ENCODE measurements at places on chromosomes 2 and 18.

DNA sequence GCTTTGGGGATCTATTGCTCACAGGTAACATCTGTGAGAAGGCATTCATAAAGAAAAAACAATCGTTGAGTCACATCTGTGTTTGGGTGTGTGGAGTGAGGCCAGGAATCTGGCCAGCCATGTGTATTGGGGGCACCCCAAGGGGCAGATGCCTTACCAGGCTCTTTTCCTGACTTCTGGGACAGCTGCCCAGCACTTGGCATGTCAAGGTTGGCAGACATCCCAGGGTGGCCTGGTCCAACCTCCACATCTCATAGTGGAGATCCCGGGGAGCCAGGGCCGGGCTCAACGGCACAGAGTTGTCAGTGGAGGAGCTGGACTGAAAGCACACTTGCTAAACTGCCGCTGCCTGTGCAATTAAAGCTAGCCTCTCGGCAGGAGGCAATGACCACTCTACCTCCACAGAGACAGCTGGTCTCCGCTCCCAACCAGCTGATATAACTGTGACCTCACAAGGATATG, 75.3 kb upstream of the MGAT4A start:
- DNase-seq: no peak

- no peak for DNase-seq
These were observed 3.8 kb downstream of the GALNT14 start for GRCh38 chr2:31134480-31134879.

DNA sequence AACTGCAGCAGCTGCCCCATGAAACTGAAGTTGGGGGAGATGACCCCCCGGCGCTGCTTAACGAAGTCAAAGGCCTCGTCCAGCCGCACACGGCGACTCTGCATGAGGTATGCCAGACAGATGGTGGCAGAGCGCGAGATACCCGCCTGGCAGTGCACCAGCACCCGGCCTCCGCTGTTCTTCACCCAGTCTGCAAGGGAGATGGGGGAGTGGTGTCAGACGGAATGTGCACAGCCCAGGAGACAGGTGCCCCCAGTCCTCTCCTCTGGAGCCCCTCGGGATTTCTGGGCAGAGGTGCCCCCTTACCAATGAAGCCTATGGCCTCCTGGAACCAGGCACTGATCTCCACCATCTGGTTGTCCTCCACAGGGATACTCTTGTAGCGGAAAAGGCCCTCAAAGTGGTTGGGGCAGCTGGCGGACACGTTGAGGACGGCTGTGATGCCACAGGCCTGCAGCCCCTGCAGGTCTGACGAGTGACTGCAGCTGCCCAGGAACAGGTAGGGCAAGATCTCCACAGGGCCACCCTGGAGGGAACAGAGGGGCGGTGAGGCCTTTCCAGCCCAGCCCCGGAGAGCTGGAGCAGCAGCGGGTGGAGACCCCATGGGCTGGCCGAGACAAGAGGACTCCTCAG, 1.3 kb downstream of the DUSP2 start:
- no peak for DNase-seq

- DNase-seq: no peak
These were observed 132.2 kb downstream of the TDRD15 start for GRCh38 chr2:21256006-21256405.

DNA sequence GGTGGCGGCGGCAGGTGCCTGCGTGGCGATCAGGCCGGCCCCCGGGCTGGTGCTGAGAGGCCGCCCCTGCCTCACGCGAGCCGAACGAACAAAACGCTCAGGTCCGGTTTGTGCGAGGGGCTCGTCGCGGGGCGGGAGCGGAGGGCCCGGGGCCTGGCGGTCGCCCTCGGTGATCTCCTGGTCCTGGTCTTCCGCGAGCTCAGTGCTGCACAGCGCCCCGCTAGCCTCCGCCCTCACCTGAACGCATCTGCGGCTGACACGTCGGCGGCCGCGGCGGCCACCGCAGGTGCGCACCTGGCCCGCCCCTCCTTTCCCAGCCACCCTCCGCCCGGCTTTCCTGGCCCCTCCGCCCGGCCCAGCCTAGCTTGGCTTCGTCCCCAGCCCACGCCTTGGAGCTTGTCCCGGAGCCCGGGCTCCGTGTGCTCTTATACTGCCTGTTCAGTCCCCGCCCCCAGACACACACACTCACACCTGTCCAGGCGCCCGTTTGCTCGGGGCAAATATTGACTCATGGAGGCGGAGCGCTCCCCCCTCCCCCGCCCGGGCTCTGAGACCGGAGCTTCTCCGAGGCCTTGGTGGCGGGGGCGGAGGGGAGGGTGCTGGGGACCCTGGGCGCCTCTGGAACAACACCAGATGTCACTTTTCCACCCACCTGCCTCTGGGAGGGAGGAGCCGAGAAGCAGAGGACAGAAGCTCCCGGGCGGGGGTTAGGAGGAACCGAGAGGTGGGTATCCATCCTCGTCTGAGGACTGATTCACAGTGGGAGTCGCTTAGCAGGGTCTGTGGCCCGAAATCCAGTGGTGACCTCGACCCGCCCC, 8.6 kb upstream of the CRYBA2 start:
- peak; percentile 50 for DNase-seq

- DNase-seq: no peak
These were observed 380.3 kb downstream of the NYAP2 start for GRCh38 chr2:225779829-225780228.

DNA sequence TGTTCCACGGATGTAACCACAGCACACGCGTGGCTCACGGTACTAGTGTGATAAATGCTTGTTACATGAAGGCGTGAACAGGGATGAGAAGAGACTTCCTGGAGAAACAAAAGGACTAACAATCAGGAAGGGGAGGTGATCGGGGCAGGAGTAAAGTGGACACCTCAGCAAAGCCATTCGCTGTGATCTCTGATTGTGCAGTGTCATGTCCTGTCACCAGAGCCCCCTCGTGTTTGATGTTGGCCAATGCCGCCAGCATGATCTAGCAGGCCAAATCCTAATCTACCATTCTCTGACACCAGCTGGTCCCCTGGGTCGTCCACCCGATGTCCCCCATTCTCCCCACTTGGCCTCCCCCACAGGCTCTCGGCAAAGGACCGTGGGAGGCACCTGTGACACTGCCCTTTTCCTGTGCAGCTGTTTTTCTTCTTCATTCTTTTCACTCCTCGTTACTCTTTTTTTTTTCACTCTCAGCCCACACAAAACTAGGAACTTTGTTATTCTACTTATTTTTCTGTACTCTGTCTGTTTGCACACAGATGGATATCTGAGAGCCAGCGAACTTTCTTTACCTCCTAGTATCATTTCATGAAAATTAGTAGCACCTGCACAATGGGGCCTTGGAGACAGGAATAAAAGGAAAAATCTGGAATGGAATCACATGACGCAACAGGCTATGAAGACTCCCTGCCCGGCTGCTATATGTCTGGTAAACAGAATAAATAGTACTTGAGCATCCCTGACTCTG, 146.8 kb downstream of the TGIF1 start:
- DNase-seq: no peak

GRCh38 chr2:21754164-21754788, 630.5 kb downstream of the TDRD15 start:
- DNase-seq: no peak

GRCh38 chr2:1321321-1321720, 91.9 kb upstream of the TPO start:
- no peak for DNase-seq

DNA sequence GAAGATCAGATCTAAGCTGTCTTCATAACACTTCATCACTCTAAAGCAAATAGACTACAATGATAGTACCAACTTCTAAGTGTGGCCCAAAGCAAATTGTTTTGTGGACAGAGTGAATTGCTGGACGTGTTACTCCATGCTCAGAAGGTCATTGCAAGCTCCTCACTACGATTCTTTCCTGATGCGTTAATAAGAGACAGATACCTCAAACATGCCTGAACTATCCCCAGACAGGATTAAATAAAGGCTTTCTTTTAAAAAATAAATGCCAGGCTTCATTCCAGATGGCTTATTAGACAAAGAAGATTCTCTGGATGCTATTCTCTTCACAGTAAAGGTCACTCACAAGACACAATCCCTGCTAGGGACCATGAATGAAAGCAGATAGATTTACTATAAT, 621.2 kb downstream of the DCDC2C start:
- no peak for DNase-seq

GRCh38 chr2:130363479-130363878, 7.6 kb downstream of the PTPN18 start:
- no peak for DNase-seq

GRCh38 chr18:74310411-74310810, 5.2 kb upstream of the C18orf63 start:
- DNase-seq: no peak

DNA sequence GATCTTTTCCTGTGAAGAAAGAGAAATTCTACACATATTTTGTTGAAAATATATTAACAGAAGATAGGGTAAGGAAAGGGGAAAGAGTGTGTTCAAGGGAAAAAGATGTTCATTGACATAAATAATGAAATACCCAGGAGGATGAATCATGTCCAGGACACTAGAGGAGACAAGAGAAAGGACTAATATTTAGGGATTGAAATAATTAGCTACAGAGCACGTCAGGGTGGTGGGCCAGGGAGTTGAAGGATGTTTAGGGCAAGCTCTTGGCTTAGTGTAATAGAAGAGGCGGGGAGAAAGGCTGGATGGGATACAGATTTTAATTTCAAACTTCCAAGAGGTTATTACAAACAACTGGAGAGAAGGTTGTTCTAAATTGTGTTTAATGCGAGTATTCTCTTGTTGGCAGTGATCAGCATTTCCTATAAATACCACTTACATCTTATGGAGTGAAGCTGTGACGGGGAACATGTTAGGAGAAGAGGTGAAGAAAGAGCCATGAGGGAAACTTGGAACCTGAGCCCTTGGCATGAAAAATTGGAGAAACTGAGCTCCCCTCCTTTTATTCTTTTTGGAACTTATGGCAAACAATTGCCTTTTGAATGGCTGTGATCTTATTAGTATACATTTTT, 36.6 kb upstream of the CETN1 start:
- no peak for DNase-seq

- DNase-seq: no peak
These were observed 35.4 kb downstream of the INSIG2 start for GRCh38 chr2:118123561-118124232.

GRCh38 chr2:227267410-227268115, 57.5 kb upstream of the MFF start:
- no peak for DNase-seq

DNA sequence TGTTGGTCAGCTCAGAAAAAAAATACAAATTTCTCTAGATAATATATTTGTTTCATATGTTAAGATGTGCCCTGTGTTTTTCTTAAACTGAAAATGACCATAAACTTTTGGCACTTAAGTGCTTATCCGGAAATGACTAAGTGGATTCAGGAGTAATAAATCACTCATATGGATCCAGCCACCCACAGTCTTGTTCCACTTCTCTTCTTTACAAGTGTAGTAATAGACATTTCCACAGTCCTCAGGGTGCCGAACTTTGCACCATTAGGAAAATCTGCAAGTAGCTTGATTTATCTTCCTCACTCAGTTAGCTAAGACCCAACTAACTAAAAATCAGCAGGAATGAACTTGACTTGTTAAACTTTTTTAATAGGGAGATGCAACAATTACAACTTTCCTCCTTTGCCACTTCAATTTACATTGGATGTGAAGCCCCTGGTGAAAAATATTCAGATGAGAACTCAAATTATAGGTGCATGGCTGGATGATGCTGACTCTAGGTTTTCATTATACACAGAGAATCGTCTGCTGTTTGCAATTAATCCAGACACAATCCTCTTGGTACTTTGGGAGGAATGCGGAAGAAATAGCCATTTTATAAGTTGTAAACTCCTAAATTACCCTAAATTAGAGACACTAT, 322.5 kb downstream of the ARHGAP15 start:
- DNase-seq: no peak

- DNase-seq: no peak
These were observed 78.7 kb downstream of the NCAPH start for GRCh38 chr2:96414161-96414710.

- no peak for DNase-seq
These were observed 129.7 kb downstream of the PHLPP1 start for GRCh38 chr18:62844850-62845643.

- DNase-seq: no peak
These were observed 381.8 kb downstream of the MTX2 start for GRCh38 chr2:176650838-176651555.

DNA sequence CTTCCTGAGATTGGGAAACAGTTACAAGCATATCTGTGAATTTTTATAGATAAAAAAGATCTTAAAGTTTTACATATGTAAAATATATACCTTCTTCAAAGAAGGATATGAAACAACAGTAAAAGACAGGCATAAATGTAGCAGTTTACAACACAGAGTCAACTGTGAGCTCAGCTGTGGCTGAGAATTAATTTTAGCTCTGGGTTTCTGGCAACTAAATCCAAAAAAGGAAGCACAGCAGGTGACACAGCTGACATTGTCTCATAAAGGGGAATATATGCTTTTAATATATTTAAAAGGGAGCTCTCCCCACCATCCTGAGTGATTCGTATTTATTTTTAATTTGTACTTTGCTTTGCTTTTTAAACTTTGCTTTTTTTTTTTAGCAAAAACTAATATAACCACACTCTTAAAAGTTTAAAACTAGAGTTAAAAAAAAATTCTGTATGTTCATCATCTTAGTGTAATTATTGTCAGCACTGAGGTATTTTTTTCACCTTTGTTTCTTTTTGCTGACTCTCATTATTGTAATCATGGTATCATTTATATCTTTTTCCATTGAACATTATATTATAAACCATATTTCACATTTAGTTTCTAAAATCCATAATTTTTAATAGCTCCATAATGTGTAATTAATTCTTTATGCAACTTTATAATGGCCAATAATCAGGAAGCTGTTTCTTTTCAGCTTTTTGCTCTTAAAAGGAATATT, 6.7 kb downstream of the TUBB6 start:
- no peak for DNase-seq

DNA sequence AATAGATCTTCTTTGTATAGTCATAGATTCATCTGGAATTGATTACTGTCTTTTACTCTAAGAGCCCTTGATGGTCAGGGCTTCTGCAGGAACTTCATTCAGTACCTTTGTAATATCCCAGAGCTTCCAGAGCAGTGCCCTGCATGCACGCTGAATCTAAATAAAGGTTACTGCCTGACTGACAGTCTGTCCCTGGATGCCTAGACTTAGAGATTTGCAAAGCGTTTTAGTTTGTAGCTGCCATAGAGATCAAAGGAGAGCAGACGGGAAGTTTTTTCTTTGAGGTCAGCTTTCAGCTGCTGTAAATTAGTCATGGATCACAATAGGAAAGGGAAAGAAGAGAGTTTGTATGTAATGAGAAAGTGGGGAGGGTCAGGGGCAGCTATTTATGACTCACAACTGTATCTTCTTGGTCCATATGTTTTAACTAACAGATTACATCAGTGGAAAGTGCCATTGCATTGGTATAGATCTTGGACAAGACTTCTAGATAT, 45.2 kb upstream of the NYAP2 start:
- no peak for DNase-seq

Data from stimulated activated CD8-positive, alpha-beta memory T cell treated with anti-CD3 and anti-CD28 coated beads, Interleukin-4, amount 100 ng/mL, for 4 hours (primary cell).